ENCODE measurements at places on chromosomes 6 and 20.
A peak's percentile ranks its signal among the peaks of the same experiment; 100 is the strongest.

- no peak for DNase-seq
Measured at GRCh38 chr6:124714728-124715127, 247.5 kb upstream of the RNF217 start.

DNA sequence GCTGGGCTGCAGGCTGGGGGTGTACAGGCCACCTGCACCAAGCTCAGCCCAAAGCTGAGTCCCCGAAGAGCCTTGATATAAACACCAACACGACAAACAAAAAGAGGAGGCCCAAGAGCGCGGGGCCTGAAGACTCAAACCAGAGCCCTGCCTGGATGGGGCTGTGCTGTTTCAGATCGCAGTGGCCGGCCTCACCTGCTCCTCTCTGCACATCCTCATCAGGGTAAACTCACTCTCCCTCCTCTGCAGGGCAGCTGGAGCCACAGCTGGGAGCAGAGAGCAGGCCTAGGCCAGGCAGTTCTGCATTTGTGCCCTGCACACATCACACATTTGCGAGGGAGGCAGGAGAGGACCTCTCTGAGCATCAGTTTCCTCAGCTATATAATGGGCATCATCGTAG lies 3.7 kb upstream of the RBM38 start:
- DNase-seq: no peak

GRCh38 chr6:109304284-109305015 lies 77.8 kb downstream of the CD164 start:
- no peak for DNase-seq

- DNase-seq: no peak
Measured at GRCh38 chr20:32033316-32033715, 18.7 kb upstream of the HCK start.

DNA sequence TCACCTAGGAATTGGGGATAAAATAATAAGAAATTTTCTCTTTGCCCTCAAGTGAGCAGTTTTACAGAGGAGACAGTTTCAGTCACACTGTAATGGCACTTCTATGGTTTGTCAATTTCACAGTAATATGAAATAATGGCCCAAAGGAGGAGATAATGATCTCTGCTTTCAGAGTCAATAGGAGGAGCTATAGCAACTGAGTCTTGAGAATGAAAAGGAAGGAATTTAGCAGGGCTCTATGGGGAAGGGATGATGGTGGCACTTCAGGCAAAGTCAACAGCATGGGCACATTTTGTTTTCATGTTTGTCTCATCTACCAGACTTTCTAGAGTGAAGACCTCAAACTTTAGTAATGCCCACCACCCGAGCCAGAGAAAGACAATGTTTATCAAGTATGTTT lies 138.3 kb upstream of the HMGN3 start:
- no peak for DNase-seq

DNA sequence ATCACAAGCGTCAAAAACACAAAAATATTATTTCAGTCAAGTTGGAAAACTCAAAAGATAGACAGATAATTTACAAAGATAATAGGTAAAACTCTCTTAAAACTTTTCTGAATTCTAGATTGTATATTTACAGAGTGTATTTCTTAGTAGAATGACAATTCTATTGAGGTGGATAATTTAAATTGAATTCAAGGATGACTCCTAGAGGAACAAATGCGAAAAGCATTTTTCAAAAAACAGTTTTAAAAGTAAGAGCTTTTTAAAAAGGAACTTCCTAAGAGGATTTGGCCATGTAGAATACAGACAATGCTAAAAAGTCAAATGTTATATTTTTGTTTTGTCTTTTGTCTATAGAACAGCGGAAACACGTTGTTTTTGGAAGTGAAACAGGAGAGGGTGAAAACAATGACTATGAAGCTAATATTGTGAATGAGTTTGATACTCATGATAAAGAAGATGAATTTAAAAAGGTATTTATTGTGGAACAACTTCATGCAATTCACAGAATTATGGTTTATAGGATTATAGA lies 90.1 kb downstream of the DNAH8 start:
- no peak for DNase-seq

DNA sequence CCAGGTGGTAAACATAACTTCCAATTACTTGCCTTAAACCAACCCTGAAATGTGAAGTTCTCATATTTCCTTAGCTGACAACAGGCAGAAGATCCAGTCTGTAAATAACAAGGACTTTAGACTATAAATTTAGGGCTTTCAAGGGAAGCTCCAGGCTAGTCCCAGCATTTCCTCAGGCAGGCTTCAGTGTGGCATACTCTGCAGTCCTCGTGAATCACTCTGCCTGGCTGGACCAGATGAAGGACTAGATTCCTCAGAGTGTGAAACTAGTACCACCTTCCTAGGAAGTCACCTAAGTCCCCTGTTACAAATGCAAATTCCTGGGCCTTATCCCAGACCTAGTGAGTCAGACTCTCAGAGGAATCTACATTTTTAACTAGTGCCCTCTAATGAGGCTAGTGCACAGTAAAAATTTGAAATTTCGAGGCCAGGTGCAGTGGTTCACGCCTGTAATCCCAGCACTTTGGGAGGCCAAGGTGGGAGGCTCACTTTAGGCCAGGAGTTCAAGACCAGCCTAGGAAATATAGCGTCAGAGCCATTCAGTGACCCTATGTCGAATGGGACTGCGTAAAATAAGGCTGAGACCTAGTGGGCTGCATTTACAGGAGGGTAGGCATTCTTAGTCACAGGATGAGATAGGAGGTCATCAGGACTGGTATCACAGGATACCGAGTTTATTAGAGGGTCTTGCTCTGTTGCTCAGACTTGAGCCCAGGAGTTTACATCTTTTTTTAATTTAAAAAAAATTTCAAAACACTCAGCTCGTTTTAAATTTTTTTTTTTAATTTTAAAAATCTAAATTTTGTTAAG lies 279.6 kb upstream of the JARID2 start:
- DNase-seq: peak; percentile 14

Data from GM04503 (cell line).